Thoracic aorta (tissue), 2 donors: ENCODE measurements at places on chromosomes 1 and 21.

GRCh38 chr1:90558126-90558525 is 159.0 kb downstream of the BARHL2 start:
- H3K27me3 ChIP-seq, result no peaks in the 10 kb centered on the region
- peaks cover 14% of the 10 kb centered on the region for H3K4me1 ChIP-seq
- H3K27ac ChIP-seq, result no peak overlapping the region
- no peak overlapping the region for H3K4me3 ChIP-seq
- DNase-seq, result no peak
- no peaks in the 10 kb centered on the region for H3K36me3 ChIP-seq

DNA sequence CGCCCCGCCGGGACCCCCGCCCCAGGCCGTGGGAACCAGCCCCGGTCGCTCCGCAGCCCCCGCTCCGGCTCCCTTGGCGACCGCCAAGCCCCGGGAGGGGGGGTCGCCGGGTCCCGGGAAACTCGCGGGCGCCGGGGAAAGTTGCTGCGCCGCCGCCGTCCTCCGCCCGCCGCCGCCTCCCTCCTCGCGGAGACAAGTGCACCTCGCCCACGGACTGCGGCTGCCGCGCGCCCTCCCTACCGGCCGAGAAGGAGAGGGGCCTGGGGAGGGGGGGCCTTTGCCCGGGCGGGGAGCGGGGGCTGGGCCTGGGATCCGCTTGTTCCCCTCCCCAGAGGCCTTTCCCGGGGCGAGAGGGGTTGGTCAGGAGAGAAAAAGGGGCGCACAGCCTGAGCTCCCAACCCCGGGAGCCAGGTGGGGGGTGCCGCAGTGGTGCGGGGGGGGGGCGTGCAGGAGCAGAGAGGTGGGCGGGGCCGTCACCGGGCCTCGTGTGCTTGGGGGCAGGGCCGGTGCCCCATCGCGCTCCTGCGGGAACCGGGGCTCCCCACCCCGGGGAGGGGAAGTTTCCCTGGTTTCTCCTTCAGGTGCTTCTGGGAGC is 592 bp downstream of the AGRN start:
- no peaks in the 10 kb centered on the region for H3K36me3 ChIP-seq
- peaks cover 17% of the 10 kb centered on the region for H3K4me1 ChIP-seq
- H3K4me3 ChIP-seq, result peak overlapping the region; percentile 86
- no peak overlapping the region for H3K27ac ChIP-seq
- DNase-seq, result no peak

- no peak overlapping the region for H3K4me3 ChIP-seq
- peaks cover under 1% of the 10 kb centered on the region for H3K4me1 ChIP-seq
- DNase-seq, result no peak
- H3K27me3 ChIP-seq, result no peaks in the 10 kb centered on the region
These were observed 6.0 kb upstream of the STMN1 start for GRCh38 chr1:25912076-25912831.

- H3K4me3 ChIP-seq, result no peak overlapping the region
- H3K36me3 ChIP-seq, result no peaks in the 10 kb centered on the region
- H3K27ac ChIP-seq, result no peak overlapping the region
These were observed 320.0 kb downstream of the CHRM3 start for GRCh38 chr1:239706245-239706892.

- DNase-seq, result no peak
- H3K27me3 ChIP-seq, result no peaks in the 10 kb centered on the region
- no peaks in the 10 kb centered on the region for H3K4me1 ChIP-seq
- H3K27ac ChIP-seq, result no peak overlapping the region
These were observed 9.5 kb downstream of the SLC45A3 start for GRCh38 chr1:205670611-205671430.
